ENCODE measurements at places on chromosomes 3 and 15.

DNA sequence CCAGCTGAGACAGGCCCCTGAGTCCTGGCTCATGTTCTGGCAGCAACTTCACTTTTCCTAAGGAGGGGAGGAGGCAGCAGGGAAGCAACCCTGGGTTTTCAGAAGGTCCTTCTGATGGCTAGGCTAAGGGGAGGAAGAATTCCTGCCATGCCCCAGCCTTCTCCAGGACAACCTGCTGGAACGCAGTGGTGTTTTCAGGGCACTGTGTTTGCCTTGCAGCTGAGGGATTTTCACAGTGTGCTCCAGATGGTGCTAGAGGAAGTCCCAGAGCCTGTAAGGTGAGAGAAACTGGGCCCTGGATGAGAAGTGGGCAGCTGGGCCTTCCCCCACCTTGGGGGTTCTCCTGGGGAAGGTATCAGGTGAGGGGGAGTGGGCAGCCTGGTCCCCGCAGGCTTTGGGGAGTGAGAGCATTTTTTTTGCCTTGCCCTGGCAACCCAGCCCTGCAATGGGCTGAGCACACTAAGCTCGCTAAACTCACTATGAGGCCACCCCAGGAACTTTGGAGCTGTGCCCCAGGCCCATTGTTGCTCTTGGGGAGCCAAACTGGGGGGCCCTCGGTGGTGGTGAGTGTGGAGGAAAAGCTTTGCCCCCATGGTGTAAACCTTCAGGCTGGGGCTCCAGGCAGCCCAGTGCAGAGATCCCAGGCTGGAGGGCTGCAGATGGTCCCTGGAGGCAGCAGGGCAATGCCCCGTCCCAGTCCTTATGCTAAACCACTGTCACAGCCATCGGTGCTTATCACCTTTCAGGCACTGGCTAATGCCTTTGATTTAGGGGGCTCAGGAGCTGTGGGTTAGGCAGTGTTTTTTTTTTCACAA, 41.1 kb downstream of the ACAA1 start:
- no peak for DNase-seq

DNA sequence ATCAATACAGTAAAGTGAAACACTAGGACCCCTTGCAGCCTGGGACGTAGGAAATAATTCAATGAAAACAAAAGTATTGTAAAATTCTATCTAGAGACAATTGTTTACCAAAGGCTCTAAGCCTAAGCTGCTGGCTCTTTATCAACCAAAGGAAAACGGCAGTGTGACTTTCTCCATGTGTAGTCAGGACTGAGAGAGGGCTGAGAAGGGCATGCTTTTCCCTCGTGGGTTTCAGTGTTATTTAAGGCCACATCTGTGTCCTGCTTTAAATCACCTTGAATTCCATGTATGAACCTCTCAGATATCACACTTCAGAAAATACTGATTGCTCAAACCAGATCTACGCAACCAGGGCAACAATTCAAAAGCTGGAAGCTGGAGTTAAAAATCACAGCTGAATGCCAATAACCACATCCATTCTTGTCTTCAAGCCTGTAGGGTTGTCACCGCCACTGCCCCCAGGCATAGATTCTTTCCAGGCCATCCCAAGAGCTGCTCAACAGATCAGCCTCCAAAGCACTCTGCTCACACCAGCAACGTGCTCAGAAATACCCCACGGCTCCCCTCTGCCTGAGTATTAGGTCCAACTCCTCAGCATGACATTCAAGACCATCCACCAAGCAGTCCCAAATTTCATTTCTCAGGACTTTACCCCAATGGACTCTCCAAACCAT, 124.0 kb downstream of the SRGAP3 start:
- no peak for DNase-seq

- no peak for DNase-seq
These were observed 44.6 kb upstream of the SLC25A36 start for GRCh38 chr3:140896997-140897396.

- no peak for DNase-seq
These were observed 64.3 kb downstream of the TRIM42 start for GRCh38 chr3:140742116-140742515.

GRCh38 chr3:156298014-156298413, 177.6 kb downstream of the KCNAB1 start:
- no peak for DNase-seq

DNA sequence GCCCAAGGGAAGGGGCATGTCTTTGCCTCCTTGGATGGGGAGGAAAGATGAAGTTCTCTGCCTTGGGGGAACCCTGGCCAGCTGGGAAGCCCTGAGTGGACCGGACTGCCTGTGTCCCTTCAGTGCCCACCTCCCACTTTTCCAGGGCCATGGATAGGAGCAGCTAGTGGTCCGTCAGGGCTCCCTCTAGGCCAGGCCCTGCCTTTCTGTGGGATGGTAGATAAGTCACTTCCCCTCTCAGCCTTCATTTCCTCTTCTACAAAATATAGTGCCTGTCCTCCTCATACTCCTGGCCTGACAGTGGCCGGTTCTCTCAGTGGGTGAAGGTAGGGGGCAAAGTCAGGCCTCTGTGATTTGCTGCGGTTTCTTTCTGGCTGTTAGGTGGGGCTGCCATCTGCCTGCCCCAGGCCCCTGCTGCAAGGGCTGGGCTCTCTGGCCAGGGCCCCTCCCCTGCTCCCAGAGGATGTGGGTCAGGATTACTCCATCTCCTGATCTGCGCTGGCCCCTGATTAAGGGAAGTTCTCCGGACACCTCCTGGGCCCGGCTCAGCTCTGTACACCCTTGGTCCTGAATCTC, 1.4 kb downstream of the PLEKHO2 start:
- DNase-seq = peak; percentile 34

All from M059J (cell line).